HuH-7.5 (cell line): ENCODE measurements at places on chromosomes 5 and 9.

DNA sequence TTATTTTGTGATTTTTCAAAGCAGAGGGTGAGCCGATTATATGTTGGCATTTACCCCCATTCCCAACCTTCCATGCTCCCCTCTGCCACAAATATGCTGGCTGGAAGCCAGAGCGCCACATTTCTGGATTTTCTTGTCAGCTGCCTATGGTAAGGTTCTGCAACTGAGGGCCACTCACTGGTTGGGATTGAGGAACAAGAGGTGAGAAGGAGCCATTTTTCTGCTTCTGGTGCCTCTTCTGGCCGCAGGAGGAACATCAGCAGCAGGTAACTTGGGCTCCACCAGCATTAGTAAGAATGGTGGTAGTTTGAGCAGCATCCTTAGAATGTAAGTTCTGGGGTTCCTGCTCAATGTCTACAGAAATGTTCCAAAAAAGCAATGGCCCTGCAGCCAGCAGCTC lies 159.5 kb upstream of the MAST4 start:
- DNase-seq: peak; percentile 9

- no peak for DNase-seq
Measured at GRCh38 chr5:106094204-106094607, 1576.5 kb downstream of the EFNA5 start.

DNA sequence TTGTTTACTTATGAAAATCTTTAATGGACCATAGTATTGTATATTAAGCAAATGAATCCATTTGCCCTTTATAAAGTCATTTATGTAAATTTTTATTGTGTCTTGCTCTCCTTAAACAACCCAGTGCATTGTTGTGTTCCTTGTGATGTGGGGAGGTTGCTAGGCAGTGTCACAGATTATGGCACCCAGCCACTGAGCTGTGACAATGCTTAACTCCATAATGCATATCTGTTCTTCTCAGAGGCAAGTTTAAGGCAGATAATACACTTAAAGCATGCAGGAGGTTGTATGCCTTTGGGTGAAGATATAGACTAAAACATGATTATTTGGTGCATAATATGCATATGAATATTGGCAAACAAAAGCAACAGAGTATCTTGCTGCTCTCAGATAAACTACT lies 269.6 kb upstream of the RIOK2 start:
- DNase-seq: no peak

GRCh38 chr5:163506095-163506457 lies 657 bp downstream of the MAT2B start:
- no peak for DNase-seq

DNA sequence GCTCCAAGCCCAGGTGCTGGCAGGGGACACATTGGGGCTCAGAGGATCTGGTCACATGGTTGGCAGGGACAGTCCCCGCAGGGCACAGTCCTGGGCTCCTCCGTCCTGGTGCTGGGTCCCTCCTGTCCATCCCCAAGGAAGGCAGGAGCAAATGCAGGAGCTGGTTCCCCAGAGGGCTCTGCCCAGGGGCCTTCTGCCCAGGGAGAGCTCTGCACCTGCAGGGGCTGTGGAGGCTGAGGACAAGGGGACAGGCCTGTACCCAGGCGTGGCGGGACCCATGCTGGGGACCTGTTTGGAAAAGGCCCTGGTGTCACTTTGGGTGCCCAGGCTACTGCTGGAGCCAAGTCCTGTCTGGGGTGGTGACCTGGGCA lies 7.2 kb downstream of the SPATA31E1 start:
- no peak for DNase-seq

GRCh38 chr5:116650544-116650943 lies 75.9 kb upstream of the SEMA6A start:
- DNase-seq: no peak

GRCh38 chr5:157188270-157188669 lies 7.6 kb downstream of the ITK start:
- DNase-seq: no peak

DNA sequence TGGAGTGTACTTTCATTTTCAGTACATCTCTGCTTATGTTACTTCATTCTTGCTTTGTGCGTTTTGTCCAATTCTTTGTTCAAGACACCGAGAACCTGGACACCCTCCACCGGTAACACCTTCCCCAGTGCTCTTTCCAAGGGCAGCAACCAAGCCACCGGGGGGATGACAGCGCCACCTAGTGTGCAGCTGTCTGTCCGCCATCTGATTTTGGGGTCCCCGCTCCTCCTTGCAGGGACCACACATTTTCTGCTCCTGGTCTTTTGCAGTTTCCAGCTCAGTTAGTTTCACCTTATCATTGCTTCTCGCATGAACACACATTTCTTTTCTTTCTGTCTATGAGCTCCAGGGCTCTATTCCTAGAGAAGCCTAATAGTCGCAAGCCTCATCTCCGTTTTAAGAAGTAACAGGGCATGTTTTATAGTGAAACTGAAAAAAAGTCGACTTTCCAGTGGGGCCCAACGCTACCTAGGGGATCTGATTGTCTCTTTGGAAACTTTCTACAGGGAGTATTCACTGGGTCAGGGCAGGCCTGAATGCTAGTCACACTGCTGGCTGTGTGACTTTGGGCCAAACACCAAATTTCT lies 152.1 kb downstream of the FSTL4 start:
- peak; percentile 29 for DNase-seq

DNA sequence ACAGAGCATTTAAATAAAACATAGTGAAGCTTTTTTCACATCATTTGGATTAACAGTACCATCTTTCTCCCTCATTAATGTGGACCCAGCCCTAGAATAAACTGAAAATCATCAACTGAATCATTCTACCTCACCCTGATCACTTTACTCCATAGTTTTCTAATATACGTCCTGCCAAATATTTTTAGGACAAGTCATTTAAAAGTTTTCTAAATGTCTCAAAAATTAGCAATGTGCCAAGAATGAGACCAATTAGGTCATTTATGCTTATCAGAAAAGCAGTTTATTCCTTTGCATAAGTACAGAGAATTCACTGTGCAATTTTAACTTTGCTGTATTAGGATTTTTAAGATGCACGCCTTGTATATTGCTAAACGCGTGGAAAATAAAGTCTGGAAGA lies 284.4 kb downstream of the PIK3R1 start:
- DNase-seq: no peak

DNA sequence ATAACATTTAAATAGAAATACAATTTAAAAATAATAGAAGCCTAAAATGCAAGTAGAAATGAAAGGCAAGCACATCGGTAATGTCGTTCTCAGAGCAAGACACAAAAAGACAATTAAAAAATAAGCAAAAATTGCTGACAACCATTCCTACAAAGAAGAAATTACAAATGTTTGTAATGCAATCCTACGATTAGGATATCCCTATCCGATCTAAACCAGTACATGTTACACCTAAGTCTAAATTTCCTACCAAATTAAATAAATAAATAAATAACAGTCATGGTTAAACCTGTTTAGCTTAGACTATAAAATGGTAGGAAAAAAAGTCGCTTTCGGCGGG lies 90.0 kb downstream of the ANXA2R start:
- DNase-seq: no peak

GRCh38 chr5:73531356-73531755 lies 33.1 kb downstream of the BTF3 start:
- DNase-seq: no peak

DNA sequence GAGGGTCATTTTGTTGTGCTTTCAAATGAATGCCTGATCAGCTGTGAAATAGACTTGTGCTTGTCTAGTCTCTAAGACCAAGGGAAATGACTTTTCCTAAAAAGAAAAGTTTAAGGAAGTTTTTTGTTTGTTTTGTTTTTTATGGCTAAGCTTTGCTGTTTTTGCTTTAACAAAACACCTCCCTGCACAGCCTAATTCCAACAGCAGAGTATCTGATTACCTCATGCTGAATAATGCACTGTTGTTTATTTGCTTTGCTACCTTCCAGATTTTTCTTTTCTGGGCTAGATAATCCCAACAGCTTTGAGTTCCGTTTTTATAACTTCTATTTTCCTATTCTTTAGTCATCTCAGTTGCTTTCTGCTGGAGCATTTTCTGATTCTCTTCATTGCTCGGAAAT lies 95.8 kb downstream of the AOPEP start:
- DNase-seq: no peak

- no peak for DNase-seq
Measured at GRCh38 chr9:137270929-137271695, 6.4 kb upstream of the TOR4A start.

GRCh38 chr5:10157085-10157669 lies 92.5 kb downstream of the ATPSCKMT start:
- no peak for DNase-seq

DNA sequence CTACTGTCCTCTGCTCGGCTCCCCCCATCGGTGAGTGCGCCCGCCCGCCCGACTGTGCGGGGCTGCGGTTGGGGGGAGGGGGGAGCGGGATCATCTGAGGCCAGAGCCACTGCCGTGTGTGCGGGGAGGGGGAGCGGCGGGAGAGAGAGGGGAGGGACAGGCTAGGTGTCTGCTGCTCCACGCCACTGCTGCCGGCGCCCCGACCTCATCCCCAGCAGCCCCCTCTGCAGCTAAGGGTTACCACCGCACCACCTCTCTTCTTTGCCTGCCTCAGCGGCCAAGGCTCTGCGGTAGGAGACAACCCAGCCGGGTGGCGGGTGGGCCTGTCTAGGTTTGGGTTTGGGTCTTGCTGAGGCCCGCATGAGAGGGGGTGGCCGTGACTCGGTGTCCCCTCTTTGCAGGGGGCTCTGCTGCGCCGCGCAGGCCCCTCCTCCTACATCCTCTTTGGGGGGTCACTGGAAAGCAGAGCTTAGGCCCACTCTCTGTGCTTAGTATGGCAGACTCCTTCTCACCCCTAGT lies 670 bp upstream of the PURA start:
- peak; percentile 22 for DNase-seq

GRCh38 chr9:129245276-129245675 lies 67.2 kb upstream of the IER5L start:
- DNase-seq: no peak
